ENCODE measurements at places on chromosomes 1 and 21.
A peak's percentile ranks its signal among the peaks of the same experiment; 100 is the strongest.

GRCh38 chr1:217275655-217276398 is 355.1 kb downstream of the GPATCH2 start:
- no peak for DNase-seq

GRCh38 chr21:14677639-14678179 is 131.6 kb upstream of the SAMSN1 start:
- no peak for DNase-seq

GRCh38 chr1:228828151-228828550 is 92.9 kb downstream of the RHOU start:
- DNase-seq, result no peak

DNA sequence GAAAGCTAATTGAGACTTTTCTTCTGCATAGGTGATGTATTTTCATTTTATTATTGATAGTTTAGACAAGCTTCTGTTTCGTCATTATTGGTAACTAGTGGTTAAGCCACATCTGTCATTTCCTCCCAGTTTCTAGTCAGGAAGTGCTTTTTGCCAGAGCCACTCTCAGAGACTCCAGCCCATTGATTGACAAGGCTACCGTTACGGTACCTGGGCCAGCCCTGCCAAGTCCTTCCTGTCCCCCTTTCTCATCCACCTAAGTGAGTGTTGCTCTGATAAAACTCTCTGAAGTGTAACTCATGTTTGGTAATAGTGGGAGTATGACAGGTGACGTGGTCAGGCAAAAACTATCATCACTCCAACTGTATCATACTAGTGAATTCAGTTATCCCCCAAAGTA is 29.6 kb upstream of the AGL start:
- no peak for DNase-seq

GRCh38 chr1:7315946-7316345 is 455.1 kb upstream of the VAMP3 start:
- DNase-seq, result no peak

- DNase-seq, result no peak
Measured at GRCh38 chr1:115757856-115758255, 10.7 kb downstream of the CASQ2 start.

GRCh38 chr1:192966073-192966472 is 93.1 kb downstream of the UCHL5 start:
- DNase-seq, result no peak

GRCh38 chr1:110205156-110205555 is 5.0 kb upstream of the KCNC4 start:
- DNase-seq, result no peak

DNA sequence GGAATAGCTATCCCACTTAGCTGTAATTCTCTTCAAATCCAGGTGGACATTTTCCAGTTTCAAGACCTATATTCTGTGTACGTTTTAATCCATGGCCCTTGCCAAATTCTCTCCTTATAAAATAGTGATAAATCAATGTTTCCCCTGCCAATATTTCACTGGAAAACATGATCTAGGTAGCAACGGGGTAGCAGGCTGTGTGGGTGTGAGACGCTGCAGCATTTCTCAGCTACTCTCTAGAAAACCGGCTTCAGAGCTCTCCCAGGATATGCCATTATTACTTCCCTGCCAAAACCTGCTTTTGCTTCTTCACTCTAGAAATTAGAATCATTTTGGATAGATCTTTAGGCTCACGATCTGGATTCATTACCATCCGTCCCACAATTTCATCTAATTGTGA is 82.1 kb upstream of the SIPA1L2 start:
- no peak for DNase-seq

GRCh38 chr1:153793973-153794615 is 18.9 kb downstream of the SLC27A3 start:
- no peak for DNase-seq

DNA sequence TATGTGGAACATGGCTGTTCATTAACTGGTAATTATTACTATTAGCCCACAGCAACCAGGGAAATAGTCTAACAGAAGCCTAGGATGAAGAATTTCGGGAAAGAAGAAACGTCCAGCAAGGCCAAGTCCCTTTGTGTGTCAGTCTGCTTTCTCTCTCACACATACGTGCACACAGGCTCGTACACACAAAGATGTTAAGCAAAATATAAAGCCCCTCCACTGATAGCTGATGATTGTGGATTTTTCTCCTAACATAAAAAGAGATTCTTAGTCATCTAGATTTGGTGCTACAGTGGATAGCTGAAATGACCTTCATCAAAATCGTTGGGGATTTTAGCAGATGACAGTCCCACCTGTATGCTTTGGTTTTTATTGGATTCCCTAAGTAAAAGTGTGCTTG is 42.1 kb upstream of the A3GALT2 start:
- no peak for DNase-seq

- no peak for DNase-seq
Measured at GRCh38 chr1:20376880-20377494, 86.3 kb downstream of the VWA5B1 start.

- DNase-seq, result no peak
Measured at GRCh38 chr1:8560035-8560434, 242.1 kb downstream of the SLC45A1 start.

DNA sequence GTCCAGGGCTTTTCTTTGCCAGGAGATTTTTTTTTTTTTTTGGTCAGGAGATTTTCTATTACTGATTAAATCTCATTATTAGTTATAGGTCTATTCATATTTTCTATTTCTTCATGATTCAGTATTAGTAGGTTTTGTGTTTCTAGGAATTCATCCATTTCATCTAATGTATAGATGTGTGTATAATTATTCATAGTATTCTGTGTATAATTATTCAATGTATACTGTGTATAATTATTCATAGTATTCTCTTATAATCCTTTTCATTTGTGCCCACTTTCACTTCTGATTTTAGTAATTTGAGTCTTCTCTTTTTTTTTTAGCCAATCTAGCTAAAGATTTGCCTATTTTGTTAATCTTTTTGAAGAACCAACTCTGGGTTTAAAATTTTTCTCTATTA is 12.3 kb upstream of the PNRC2 start:
- no peak for DNase-seq

DNA sequence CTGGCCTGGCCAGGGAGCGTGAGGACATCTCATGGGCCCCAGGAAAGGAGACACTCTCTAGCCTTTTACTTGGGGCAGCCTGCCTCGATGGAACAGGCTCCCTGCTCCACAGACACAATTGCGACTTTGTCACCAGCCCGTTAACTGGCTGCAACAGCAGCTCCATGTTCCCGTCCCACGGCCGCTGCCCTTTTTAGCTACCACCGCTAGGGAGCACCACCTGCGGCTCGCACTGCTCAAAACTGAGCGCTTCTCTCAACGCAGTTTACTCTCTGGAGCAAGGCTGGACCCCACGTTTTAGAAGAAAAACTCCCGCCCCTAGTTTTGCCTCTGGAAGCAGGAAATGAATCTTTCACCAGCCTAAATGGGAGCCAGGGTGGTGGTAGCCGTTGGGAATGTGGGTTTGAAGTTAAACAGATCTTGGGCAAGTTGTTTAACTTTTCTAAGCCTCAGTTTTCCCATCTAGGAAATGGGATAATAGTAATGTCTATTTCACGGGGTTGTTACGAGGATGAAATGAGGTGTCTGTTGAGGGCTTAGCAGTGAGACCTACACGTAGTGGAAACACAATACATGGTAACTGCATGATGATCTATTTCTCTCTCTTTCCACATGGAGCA is 3.5 kb upstream of the LRRC38 start:
- DNase-seq, result no peak

DNA sequence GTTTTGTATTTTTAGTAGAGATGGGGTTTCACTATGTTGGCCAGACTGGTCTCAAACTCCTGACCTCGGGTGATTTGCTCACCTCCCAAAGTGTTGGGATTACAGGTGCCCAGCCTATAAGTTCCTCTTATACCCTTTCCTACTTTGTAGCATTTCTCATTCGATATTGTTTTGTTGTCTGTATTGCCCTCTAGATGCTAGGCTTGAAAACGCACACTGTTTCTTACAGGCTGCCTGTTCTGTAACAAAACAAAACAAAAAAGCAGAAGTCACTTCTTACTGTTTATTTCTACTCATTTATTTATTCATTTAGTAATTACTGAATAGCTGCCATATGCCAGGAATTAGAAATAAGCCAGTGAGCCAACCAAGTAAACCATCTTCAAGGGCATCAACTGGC is 136.9 kb upstream of the BMP8A start:
- DNase-seq, result no peak

DNA sequence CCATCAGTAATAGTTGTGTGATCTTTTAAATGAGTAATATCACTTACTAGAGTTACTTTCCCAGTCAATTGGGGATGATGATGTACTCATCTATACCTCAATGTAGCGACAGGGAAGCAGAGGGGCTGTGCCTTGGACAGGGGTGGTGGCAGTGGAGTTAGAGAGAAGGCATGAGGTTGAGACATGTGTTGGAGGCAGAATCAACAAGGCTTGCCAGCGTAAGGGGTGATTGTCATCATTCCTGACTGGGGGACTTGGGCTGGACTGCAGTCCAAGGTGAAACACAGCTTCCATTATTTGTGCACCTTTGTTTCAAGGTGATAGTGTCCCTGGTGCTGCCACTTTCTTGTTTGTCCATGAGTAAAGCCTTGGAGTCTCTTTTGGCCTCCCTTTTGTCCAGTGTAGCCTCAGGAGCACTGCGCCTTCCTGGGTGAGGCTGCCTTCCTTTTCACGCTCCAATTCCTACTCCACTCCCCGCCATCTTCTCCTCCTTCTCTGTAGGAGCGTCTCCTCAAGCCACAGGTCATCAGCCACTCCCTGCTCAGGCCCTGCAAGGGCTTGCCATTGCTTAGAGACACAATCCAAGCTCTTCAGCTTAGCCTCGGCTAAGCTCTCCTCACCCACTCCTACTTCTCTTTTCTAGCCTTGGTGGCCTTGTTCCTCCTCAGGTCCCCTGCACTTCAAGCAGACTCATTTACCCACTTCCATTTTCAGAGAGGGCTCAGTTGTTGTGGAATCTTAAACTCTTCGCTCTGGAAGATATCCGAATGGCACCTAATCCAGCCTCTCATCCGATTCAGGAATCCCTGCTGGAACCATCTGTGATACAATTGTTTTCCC is 77.6 kb upstream of the CD34 start:
- no peak for DNase-seq

- DNase-seq, result no peak
Measured at GRCh38 chr1:1537626-1538250, 2.7 kb downstream of the TMEM240 start.

- DNase-seq, result no peak
Measured at GRCh38 chr1:40039245-40039756, 1.2 kb upstream of the CAP1 start.

GRCh38 chr1:116878804-116879477 is 30.8 kb upstream of the PTGFRN start:
- DNase-seq, result peak; percentile 83

- no peak for DNase-seq
Measured at GRCh38 chr1:88922214-88922613, 30.8 kb upstream of the GTF2B start.
